ENCODE measurements at places on chromosomes 16 and 17.

- no peak for DNase-seq
Measured at GRCh38 chr17:44757045-44757917, 1.5 kb upstream of the ADAM11 start.

DNA sequence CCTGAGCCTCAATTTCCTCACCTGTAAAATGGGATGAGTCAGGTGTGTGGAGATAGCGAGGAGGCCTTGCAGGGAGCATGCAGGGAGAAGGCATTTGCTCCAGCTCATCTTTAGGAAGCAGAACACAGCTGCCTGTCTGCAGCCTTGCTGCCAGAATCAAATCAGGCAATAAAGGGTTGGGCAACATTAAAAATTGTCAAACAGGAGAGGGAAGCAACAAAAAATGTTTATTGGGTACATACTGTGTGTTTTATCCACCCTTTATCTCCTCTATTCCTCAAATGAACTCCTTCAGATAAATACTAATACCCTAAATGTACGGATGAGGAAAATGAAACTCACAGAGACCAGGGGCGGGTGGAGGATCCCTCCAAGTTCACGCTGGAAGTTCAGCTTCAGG lies 12.2 kb downstream of the KRT16 start:
- DNase-seq, result no peak

DNA sequence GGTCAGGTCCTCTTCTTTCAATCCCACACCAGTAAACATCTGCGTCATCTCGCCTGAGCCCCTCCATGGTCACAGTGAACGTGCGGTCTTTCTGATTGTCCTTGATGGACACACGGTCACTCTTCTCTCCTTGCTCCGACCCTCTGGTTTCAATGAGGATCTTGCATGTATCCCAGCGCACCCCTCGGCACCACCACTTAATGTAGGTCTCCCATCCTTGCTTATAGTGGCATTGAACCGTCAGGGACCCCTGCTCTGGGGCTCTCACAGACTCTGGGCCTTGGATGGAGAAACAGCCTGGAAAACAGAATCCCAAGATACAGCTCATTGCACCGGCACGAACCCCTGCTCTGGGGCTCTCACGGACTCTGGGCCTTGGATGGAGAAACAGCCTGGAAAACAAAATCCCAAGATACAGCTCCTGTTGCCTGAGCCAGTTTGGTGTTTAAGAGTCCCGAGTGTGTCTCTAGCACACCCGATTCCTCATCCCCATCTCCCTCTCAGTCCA lies 5.4 kb downstream of the CD300LB start:
- no peak for DNase-seq

DNA sequence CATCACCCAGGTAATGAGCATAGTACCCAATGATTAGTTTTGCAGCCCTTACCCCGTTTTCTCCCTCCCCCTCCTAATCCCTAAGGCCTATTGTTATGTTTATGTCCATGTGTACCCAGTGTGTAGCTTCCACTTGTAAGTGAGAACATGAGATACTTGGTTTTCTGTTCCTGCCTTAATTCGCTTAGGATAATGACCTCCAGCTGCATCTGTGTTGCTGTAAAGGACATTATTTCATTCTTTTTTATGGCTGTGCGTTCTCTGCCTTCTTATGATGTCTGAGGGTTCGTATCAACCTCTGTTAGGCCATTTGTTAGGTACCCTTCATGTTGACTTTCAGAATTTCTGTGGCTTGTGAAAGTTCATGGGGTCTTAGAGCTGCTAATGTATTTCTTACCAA lies 31.0 kb downstream of the CTCF start:
- DNase-seq, result no peak
